ENCODE measurements at places on chromosomes 16 and 17. TPM values are rescaled to one million over a fixed set of nuclear protein-coding genes. Genes with fewer than 3 reads are reported as not detected.

DNA sequence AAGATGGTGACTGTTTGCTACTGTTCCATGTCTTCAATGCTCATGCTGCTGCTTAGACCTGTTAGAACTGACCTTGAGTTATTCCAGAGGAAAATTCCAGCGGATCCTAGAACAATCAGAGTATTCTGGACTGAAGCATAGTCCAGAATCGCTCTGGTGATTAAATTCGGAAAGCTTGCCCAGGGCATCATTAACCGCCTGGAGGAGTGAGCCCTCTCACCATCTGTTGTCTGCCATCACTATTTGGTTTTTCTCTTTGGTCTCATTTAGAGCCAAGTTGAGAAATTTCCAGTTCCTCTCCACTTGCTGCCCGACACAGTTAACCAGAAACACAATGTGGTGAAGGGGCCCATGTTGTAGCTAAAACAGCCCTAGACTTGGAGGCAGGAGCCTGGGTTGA is 104.1 kb downstream of the BMERB1 start:
- DNase-seq = no peak

GRCh38 chr17:47315451-47316266 is 8.1 kb upstream of the EFCAB13 start:
- peak; percentile 80 for DNase-seq

DNA sequence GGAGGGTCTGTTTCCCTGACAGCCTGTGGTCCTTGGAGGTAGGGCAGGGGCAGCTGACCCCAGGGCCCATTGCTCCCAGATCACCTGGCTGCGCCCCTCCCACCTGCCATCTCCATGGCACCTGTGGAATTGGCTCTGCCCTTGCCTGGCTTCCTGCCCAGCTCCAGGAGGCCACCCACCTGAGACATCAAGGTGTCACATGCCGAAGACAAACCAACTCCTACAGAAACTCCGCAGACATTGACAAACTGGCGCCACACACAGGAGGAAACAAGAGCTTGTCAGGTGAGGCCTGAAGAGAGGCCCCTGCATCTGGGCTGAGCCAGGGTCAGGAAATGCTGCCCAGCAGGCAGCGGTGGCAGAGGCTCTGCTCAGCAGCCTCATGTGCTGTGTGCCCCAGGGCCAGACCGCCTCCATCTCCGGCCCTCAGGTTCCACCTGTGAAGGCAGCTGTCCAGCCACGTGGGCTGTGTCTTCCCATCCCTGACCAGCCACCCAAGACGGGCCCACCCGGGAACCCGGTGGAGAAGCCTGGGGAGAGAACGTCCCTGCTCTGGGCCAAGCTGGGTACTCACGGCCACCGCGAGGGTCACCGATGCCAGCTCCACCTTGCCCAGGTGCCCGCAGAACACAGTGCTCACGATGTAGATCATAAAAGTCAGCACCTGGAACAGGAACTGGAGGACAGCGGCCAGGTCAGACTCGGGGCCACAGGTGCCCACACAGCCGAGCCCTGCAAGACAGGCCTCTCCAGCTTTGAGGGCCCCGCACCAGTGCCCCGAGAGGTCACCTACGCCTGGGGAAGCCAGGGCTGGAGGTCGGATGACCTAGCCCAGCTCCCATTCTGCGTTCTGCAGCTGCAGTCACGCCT is 1.6 kb downstream of the SLC47A2 start:
- peak; percentile 5 for DNase-seq

DNA sequence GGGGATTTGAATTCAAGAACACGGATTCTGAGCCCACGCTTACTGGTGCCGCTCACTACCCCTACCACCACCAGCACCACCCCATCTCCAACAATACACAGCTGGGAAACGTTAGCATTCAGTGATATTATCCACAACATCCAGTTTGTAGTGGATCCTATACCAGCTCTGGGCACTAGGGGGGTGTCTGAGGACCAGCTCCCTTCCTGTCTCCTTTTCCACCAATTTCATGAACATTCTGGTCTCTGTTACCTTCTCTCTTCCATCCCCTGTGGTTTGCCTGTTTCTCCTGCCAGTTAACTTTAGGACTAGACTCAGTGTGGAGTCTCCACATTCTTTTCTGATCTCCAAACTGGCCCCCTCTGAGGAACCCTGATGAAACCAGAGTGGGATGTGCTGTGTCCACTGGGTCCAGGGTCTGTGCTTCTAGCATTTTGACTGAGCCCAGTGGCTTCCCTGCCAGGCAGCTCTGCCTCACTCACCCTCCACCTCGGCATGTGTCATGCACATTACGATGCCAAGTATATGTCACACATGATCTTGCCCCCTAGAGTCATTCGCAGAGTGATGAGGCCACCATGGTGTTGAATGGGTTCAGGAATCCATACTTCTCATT is 187.0 kb upstream of the CDH13 start:
- DNase-seq = peak; percentile 11

- no peak for DNase-seq
Measured at GRCh38 chr17:83037874-83038165, 41.6 kb upstream of the METRNL start.

GRCh38 chr16:53061256-53061655 is 6.5 kb downstream of the CHD9 start:
- no peak for DNase-seq

DNA sequence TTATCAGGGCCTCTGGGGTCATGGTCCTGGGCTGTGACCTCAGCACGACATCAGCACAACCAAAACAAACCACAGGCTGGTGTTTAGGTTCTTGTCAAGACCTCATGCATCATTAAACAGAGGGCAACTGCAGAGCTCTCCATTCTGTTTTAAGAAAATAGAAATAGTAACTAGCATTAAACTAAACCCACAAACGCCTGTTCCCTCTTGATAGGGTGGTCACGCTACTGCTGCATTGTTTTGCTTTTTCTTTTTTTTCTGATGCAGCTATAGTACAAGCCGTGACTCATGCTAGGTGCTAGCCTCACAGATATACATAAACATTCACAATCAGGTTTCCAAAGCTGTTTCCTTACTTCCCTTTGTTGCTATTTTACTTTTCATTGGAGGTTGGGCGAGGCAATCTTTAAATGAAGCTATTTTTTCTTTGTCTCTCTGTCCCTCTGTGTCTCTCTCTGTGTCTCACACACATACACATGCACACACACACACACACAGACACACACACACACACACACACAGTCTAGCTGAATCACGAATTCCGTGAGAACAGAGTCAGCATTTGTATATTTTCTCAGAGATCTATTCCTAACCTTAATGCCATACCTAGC is 310.3 kb downstream of the CDH13 start:
- no peak for DNase-seq

DNA sequence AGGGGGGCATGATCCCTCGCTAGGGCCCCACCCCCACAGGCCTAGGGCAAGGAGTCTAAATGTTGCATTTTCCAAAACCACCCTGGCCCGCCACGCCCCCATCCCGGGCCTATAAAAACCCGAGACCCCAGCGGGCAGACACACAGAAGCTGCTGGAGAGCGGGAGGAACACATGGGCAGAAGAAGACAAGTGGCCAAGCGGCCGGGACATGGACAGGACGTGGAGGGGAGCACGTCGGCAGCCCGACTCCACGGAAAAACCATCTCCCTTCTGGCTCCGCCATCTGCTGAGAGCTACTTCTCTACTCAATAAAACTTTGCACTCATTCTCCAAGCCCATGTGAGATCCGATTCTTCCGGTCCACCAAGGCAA is 34.1 kb upstream of the ENPP7 start:
- no peak for DNase-seq

Gene ATP2A1
- 4.4 TPM for total RNA-seq

All from OCI-LY7 (cell line).